ENCODE measurements at places on chromosomes 12 and 14.

DNA sequence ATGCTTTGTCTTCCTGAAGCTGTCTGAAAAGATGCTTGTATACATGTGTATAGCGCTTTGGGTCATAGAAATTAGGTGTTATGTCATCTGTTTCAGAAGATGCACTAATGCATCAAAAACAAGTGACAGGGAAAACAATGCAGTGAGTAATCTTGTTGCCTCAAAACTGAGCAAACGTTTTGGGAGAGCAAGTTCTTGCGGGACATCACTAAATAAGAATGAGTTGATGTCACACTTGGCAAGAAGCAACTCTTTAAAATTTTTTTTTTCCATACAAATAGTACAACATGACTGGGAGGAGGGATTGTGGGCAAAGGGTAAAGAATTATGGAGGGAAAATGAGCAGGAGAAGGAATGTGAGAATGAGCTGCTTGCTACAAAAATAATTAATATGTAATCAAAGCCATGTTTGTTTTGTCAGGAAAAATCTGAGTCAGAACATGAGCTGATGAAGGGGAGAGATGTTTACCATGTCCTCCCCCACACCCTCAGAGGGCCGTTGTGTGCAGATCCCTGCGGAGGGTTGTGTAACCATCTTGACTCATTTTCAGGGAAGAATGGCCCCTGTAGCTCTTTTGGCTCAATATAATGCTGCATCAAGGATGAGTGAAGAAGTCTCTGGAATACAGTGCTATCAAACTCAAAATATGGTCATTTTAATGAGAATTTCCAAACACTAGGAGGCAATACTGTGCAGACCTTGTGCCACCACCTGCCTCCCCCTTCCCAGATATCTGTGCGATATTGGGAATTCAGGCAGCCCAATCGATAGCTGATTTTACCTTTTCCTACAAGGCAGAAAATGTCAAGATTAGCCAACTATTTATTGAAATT is 41.4 kb downstream of the BORCS5 start:
- DNase-seq = no peak

DNA sequence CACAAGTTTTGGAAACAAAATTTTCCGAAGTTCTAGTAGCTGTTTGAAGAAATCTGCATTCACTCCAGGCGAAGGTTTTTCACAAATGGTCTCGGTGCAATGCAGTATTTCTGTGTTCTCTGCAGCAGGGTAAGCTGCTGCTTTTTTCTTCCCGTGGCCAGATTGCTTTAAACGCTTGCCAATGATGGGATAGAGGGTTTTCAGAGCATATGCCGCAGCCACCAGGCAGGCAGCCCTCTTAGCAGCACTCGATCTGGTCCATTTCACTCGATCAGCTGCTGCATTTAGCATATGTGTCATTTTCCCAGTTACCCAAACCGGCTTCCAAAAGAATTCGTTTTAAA is 315 bp downstream of the ABCD2 start:
- no peak for DNase-seq

GRCh38 chr14:68978172-68978911 is 760 bp downstream of the ACTN1 start:
- DNase-seq = peak; percentile 51

- no peak for DNase-seq
Measured at GRCh38 chr12:54053003-54053750, 458 bp upstream of the HOXC4 start.

DNA sequence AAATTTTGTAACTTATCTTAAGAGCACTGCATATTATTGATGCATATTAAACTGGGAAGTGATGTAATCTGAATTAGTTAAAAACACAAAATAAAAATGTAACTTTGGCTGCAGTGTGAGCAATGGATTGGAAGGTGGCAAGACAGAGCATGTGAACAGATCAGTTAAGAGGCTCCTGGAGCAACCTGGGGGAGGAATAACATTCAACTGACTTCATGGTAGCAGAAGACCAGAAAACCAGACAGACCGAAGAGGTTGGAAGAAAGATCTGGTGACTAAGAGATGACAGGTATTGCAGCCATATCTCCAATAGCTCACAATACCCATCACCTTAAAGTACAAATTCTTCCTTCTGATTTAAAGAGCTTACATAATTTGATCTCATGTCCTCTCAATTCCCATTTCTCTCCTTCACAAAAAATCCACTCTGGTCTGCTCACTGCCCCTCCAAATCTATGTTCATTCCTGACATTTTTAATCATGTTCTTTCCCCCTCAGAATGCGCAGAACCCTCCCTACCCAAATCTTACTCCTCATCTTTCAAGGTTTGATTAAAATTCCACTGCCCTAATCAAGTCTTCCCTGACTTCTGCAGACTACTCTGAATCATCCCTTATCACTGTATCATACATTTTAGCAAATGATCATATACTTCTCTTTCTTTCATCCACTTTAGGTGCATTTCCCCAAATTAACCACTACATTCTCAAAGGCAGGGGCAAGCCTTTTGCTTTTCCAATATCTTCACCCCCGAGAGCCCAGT is 51.5 kb downstream of the DUSP16 start:
- DNase-seq = no peak

DNA sequence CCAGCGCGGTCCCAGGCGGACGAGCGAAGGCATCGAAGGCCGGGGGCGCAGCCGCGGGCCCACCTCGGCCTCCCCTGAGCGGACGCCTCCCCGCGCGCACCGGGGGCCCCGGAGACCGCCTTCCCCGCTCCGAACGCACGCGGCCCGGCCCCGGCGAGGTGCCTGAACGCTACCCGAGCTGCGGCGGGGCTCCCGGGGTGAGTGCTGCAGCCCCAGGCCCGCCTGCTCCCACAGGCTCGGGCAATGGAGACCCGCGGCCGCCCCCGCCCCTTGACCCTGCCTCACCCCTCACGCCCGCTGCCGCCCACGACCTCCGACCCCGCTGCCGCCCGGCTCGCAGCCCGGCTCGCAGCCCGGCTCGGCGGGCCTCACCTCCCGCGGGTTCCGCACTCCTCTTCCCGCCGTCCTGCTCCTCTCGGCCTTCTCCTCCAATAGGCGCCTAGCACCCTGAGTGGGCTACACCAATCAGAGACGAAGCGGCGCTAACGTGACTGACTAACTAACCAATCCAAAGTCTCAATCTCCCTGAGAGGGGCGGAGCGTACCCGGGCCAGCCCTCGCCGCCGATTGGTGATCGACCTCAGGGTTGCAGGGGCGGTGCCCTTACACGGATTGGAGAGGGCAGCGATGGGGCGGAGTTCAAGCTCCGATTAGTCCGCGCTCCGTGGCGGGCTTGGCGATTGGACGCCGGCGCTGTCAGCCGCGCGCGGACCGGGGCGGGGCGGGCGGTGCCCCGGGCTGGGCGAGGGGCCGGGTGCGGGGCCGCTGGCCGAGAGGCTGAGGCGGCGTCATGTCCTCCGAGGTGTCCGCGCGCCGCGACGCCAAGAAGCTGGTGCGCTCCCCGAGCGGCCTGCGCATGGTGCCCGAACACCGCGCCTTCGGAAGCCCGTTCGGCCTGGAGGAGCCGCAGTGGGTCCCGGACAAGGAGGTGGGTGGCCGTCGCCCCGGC is at the start of the genes XRCC3 and ZFYVE21:
Gene XRCC3 (minus strand): TSS at position 400 of the 949 bp plus-strand sequence. CDS start 4,364 bp downstream, outside the sequence.
Gene ZFYVE21 (plus strand): TSS at position 759 of the 949 bp plus-strand sequence. CDS start 32 bp downstream, at position 791.
- DNase-seq = peak; percentile 100

GRCh38 chr14:24110060-24110459 is 4.5 kb upstream of the DCAF11 start:
- no peak for DNase-seq

- no peak for DNase-seq
Measured at GRCh38 chr12:119819322-119819721, 57.8 kb downstream of the CIT start.

GRCh38 chr14:44963775-44964380 is 1.9 kb downstream of the TOGARAM1 start:
- DNase-seq = no peak

DNA sequence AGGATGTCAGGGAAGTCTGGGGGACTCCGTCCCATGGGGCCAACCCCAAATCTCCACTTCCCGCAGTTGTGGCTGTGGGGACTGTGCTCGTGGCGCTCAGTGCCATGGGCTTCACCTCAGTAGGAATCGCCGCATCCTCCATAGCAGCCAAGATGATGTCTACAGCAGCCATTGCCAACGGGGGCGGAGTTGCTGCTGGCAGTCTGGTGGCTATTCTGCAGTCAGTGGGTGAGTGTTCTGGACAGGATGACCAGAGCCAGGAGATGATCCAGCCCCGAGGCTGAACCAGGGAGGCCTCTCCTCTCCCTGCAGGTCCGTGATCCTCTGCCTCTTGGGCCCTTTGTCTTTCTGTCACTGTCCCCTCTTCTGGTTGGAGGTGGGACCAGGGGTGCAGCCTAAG is 8.8 kb upstream of the IFI27 start:
- no peak for DNase-seq

GRCh38 chr12:92363295-92364146 is 217.9 kb upstream of the BTG1 start:
- peak; percentile 31 for DNase-seq

GRCh38 chr14:62692490-62693106 is 352.7 kb downstream of the KCNH5 start:
- DNase-seq = no peak

GRCh38 chr12:113252494-113252893 is 31.2 kb downstream of the TPCN1 start:
- no peak for DNase-seq

GRCh38 chr14:76677534-76678145 is 83.6 kb upstream of the VASH1 start:
- DNase-seq = no peak

GRCh38 chr14:77593501-77593961 is 22.9 kb downstream of the SPTLC2 start:
- no peak for DNase-seq

GRCh38 chr12:20262119-20262518 is 106.2 kb upstream of the PDE3A start:
- DNase-seq = no peak

- no peak for DNase-seq
Measured at GRCh38 chr14:43169722-43170121, 1337.4 kb downstream of the FSCB start.

GRCh38 chr14:76701981-76702380 is 59.3 kb upstream of the VASH1 start:
- no peak for DNase-seq

- DNase-seq = no peak
Measured at GRCh38 chr12:85823436-85824180, 12.6 kb downstream of the RASSF9 start.

- DNase-seq = no peak
Measured at GRCh38 chr14:68947802-68948201, 31.3 kb downstream of the ACTN1 start.

GRCh38 chr12:103840876-103841689 is at the start of gene NT5DC3:
Gene NT5DC3, minus strand, starts transcription at chr12:103841234. Its CDS starts 78 bp downstream, at chr12:103841156.
- DNase-seq = peak; percentile 73

GRCh38 chr14:63852271-63852816 is 460 bp upstream of the SYNE2 start:
- DNase-seq = no peak

DNA sequence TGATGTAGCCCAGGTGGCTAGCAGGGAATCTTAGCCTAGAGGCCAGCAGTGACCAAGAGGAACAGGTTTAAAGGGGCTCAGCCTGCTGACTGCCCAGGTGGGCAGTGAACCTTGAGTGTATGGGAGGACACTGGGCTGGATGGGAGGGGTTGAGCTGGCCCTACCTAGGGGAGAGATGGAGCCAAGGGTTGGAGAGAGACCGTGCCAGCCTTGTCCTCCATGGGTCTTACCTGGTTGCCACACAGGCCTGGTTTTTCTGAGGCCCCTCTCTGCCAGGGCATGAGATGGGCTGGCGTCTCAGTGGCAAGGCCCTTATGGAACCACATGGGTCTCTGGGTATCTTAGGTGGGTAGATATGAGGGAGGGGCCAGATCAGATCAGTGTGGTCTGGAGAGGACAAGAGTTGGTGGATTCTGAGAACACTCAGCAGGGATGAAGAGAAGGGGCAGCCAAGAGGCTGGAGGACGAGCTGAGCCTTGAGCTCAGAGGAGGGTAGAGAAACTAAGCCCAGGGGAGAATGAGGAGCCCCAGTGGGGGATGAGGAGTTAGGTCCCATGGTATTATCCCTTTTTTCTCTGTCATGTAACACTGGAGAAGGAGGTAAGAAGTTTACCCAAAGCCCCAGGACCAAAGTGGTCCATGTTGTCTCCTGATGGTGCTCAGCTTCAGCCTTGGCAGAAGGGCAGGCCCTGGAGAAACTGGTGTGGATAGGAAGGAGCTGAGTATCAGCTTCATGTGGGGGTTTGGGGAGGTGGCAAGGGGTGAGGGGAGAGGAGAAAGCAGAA is 3.7 kb downstream of the GZMB start:
- DNase-seq = no peak

DNA sequence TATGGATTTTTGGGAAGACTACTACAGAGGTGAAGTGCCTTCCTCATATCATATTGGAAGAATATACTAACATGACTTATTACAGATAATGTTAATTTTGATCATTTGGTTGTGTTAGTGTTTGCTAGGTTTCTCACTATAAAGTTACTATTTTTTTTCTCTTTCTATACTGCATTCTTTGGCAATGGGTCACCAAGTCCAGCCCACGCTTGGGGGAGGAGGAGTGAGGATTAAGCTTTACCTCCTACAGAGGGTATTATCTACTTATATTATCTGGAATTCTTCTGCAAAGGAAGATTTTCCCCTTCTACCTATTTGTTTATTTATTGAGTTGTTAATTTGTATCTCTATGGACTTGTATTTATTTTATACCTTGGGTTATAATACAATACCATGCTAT is 31.5 kb downstream of the SCN8A start:
- DNase-seq = no peak

- DNase-seq = no peak
Measured at GRCh38 chr14:22379727-22380126, 209.3 kb downstream of the DAD1 start.
